ENCODE measurements at places on chromosomes 11 and 22. TPM values are rescaled to one million over a fixed set of nuclear protein-coding genes. Genes with fewer than 3 reads are reported as not detected.

The ENTHD1 gene
- not detected for total RNA-seq

The EMID1 gene
- 6.0 TPM for total RNA-seq

The SOX6 gene
- total RNA-seq = 0.62 TPM

The CCDC15 gene
- total RNA-seq = 2.1 TPM

The ZP1 gene
- total RNA-seq = not detected

The A4GALT gene
- 16.8 TPM for total RNA-seq

The MPZL2 gene
- 1.4 TPM for total RNA-seq

The ANGPTL5 gene
- not detected for total RNA-seq

The GCAT gene
- total RNA-seq = 33.0 TPM

The CAPN5 gene
- total RNA-seq = 24.3 TPM

The C11orf65 gene
- total RNA-seq = 1.1 TPM

The GAB4 gene
- 0.16 TPM for total RNA-seq

The FIBIN gene
- total RNA-seq = 0.37 TPM

DNA sequence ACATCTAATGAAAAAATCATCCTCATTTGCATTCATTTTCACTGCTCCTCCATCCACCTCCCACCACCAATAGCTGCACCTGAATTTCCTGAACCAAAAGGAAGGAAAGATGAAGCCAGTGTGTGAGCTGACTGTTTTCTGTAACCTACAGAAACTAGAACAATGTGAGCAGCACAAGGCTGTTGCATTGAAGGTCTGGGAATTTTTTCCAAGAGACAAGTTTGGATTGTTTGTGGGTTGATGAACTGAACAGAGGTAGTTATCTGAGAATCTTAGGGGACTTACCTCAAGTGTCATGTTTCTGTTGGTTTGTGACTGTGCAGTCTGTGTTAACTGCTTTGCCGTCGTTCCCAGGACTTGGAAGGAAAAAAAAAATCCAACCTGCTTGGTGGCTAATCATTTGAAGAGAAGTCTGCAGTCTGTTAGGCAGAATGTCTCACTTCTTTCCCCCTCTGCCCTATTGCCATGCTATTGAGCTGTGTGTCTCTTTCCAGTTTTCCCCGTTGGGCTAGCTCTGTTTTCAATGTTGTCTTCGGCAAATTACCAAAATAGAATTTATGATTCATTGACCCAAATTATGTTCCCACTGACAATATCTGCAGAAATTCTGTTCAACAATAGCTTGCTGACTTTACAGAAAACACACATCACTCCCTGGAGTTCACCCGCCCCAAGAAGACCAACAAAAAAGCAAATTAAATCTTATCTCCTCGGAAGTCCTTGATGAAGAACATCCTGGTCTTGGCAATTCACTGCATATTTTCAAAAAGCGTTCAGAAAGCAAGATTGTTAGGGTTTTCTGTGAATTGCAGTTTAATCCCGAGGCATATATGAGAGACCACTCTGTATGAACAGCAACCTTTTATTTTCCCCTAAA is 76.0 kb downstream of the SC5D start:
- no peak for DNase-seq

DNA sequence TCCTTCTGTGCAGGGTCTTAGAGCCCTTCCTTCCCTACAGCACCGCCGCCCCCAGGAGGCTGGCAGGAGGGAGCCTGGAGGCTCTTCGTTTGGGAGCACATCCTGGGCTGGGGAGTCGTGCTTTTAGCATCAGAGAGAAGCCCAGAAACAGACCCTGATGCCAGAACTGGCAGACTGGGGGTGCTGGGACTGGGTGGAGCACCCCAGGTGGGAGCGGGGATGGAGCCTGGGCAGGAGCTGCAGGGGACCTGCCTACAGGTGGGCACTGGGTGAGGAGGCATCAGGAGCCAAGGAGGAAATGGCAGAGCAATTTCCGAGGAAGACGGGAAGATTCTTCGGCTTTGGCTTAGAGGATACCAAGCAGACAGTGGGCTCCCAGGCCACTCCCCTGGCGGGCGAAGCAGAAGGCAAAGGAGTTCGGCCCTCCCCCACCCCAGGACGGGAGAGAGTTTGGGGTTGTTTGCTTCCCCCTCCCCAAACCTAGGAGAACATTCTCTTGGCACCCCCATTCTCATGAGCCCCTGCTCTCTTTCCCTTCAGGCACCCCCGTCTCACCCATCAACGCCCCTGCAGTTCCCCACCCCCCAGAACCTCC is 1.1 kb downstream of the SYT7 start:
- DNase-seq = no peak

GRCh38 chr11:100719362-100719761 is 32.3 kb downstream of the ARHGAP42 start:
- DNase-seq = peak; percentile 52

- DNase-seq = no peak
These were observed 71.4 kb upstream of the GRK3 start for GRCh38 chr22:25492841-25493734.

- DNase-seq = no peak
These were observed 8.5 kb upstream of the LDLRAD3 start for GRCh38 chr11:35935390-35935789.

GRCh38 chr11:66004186-66004585 is 1.9 kb downstream of the BANF1 start:
- no peak for DNase-seq

GRCh38 chr11:79896258-79896657 is 455.4 kb upstream of the TENM4 start:
- no peak for DNase-seq

DNA sequence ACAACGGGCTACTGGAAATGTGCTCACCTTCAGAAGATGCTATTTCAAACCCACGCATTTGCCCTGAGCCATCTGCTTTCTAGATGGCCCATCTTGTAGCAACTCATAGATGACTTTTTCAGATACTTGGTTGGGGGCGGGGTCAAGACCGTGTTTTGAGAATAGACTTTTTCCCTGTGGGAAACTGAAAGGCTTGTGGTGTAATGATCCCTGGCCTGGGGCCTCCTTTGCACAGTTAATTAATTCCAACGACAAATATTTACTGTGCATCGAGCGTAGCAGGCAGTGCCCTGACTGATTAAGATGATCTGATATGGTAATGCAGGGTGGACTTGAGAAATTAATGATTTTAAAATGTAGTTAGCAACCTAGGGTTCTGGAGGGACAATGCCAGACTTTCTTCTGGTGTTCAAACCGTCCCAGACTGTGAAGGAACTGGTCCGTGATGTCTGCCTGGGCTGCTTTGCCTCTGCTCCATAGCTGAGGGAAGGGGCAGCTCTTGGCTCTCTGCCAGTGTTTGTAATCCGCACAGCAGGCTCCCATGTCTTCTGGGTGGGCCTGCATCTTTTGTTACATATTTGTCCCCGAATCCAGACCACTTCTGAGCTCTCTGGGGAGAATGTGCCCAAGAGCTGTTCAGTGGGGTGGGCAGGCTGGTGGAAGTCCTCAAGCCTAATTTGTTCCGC is 84.8 kb downstream of the ADAMTS15 start:
- no peak for DNase-seq

- DNase-seq = no peak
These were observed 85.1 kb downstream of the CEP164 start for GRCh38 chr11:117412653-117413275.

DNA sequence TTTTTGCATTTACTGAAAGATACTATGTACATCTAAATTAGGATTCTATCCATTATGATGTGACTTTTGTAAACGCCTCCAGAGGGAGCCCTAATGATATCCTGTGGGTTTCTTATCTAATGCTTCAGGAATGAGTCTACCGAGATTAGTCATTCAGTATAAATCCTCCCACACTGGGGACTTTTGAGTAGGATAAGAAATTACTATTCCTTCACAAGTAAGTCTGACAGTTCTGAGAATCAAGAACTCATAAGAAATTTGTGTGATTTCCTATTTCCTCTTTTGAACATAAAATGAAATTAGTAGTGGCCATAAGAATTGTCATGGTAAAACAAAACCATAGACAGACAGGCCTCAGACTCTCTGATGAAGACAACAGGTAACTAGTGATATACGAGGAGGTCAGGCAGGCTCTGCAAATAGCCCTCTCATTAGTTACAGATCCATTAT is 10.0 kb upstream of the OR5M1 start:
- no peak for DNase-seq

GRCh38 chr11:111378861-111379601 is at the start of gene POU2AF1:
TSS of gene POU2AF1 (minus strand) at chr11:111379275. CDS start at chr11:111379177, 98 bp downstream.
- DNase-seq = peak; percentile 45

DNA sequence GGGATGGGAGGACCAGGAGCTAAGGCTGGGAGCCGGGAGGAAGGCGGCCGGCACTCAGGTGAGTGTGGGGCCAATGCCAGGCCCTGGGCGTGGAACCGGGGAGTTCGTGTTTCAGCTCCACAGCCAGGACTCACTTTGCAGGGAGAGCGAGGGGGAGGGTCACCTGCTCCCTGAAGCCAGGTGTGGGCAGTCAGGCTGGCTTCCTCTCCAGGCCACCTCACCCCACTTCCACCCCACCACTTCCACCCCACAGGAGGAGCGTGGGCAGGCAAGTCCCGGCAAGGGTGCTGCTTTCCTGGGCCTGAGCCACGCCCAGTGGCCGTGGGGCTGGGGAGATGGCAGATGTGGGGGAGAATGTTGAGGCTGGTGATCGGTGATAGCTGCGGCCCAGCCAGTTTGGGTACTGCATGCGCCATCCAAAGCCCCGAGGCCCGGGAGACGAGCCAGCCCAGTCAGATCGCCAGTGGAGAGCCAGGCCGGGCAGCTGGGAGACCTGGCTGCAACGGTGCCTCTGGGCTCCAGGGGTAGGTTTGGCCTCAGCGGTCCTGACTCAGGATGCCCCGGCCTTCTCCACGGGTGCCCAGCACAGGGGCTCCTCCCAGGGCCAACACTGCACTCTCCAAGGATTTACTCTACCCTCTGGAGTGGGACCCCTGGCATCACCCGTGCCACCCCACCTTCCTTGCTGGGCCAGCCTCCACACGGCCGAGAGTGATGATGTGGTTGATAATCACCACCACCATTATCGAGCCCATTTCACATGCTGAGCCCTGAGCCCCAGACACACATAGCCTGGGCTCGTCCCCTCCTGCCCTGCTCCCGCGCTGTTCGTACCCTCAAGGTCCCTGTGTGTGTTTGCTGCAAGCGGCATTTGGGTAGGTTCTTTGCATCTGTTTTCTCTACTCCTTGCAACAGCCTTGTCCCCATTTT is 93.8 kb downstream of the WNT7B start:
- peak; percentile 9 for DNase-seq

- DNase-seq = no peak
These were observed 4.5 kb downstream of the VSIG2 start for GRCh38 chr11:124747406-124748099.

GRCh38 chr22:30747493-30747892 is 52.8 kb downstream of the OSBP2 start:
- no peak for DNase-seq

DNA sequence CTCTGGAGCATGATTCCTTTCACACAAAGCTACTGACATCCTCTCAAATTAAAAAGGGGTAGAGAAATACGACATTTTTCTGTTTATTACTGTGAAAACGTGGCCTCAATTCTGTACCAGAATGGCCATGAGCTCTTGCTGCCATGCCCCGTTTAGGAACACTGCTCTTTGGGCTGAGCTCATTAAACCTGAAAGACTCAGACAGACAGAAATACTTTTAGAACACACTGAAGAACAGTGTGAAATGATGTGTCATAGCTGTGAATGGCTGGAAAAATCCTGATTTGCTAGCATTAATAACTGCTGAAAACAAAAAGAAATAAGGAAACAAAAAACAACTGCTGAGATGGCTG is 32.2 kb upstream of the TMEM135 start:
- DNase-seq = no peak

DNA sequence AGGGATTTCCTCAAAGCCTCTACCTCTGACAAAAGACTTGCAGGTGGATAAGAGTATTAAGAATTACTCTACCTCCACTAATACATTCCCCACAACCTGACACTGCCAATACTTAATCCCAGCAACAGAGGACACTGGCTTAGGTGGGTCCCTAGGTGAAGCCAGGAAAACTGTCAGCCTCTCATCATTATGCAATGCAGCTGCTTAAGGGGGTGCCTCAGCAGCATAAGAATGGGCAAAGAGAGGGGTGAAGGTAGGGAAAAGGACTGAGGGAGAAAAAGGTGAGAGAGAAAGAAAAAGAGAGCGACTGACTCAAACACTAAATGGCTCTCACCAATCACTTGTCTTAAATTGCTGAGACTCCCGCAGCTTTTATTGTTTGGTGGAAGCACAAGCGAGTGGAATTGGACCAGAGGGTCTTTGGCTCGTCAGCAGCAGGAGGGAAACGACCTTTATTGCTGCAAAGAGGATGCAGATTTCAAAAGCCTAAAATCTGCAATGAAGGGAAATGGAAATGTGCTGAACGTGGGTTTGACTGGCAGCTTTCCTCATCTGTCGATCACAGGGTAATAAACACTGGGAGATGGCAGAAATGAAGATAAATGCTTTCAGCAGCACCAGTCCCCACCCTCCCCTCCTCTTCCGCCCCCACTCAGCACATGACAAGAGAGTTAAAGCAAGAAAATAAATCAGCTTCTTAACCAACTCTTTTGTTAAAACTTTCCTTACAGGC is 64.9 kb upstream of the CHRM4 start:
- no peak for DNase-seq

DNA sequence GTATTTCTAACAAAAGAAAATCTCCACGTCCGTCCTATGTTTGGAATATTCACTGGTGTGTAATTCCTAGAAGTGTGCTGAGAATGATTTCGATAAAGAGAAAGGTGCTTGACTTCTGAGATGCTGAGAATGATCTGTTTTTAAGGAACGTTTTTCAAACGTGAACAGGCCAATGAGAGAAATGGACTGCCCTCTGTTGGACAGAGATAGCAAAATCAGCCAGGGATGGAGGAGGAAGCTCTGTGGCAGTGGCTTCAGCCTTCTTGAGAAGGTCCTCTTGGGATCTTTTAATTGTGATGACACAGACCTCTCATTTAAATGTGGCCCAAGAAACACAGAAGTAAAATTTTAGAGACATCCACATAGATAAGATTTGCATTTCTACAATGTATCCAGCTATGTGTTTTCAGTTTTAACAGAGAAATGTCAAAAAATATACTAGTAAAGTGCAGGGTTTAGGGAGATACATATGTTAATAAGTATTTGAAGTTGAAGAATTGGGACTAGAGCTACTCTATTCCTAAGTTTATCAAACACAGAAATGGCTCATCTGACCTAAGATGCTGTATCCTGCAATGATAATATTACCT is 84.0 kb upstream of the RCN1 start:
- peak; percentile 18 for DNase-seq

DNA sequence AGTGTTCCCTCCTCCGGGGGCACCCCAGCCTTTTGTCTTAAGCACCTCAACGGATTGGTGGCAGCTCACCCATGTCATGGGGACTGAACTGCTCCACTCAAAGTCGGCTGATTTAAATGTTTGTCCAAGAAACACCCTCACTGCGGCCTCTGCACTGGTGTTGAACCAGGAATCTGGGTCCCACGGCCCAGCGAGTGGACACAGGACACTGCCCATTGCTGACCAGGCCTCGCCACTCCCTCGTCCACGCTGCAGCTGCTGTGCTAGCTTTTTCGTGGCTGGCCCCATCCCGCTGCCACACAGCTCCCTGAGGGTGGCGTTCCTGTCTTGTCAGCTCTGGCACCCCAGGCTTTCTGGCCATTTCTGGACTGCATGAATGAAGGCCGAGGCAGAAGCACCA is 646.2 kb downstream of the BRD1 start:
- DNase-seq = no peak

GRCh38 chr11:34284156-34284555 is 73.7 kb downstream of the ABTB2 start:
- no peak for DNase-seq
